ENCODE measurements at places on chromosomes 5 and 9.

DNA sequence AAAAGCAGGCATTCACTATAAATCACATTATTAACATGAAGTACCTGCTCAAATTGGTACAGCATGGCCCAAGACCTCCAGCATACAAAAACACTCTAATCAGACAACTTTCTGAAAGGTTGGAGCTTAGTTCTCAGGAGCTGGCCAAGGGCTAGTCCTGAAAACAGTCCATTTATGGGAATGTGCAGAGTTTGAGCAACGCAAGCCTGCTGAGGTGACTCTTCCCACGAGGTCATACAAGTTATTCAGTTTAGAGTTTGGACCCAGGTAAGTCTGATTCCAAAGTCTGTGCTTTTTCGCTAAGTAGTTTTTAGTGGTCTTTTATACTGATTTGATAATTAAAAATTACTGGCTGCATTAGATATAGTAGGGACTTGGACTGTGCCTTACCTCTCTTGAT is 52.6 kb downstream of the AP3S1 start:
- H3K27me3 ChIP-seq: no peaks in the 10 kb centered on the region
- H3K4me1 ChIP-seq: no peaks in the 10 kb centered on the region
- no peak for DNase-seq
- no peak overlapping the region for H3K4me3 ChIP-seq

DNA sequence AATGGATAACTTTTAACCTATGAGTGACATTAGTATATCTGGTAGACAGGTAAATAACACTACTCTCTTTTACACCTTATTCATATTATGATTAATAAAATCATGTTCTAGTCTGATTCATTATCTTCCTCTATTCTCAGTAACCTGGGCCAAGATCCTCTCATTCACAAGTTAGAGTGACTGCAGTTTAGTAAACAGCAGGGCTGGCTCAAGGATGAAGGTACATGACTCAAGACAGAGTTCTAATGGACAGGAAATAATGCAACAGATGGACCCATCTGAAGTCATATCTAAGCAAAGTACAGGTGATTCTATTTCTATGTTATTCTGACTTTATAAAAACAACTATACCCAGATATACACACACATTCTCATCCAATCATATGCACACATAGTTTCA is 582.5 kb upstream of the CDH18 start:
- H3K36me3 ChIP-seq: no peaks in the 10 kb centered on the region
- no peak for DNase-seq
- H3K4me1 ChIP-seq: no peaks in the 10 kb centered on the region

DNA sequence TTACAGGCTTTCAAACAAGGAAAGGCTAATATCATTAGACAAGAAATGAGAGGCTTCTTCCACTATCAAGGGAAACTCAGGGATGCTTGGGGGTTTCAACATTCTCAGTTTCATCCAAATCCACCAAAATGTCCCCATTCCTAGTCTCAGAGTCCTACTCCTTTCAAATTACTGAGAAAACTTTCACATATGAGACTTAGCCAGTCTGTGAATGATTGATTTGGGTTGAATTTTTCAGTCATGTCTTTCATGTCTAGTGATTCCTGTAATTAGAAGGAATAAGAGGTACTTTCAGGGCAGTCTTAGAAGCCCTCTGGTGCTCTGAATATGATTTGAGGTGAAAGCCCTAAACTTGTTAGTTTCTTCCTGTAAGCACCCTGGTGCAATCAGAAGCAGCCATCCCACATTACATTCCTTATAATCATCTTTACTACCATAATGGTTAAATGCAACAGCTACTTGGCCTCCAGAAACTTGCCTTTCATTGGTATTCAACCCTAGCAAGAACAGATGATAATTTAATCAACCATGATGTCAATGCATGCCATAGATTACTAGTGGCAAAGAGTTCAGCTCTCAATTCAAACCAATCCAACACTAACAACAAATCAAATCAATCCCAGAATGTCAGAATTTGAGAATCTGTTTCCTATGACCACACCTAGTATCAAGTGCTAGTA is 50.7 kb upstream of the RIC1 start:
- H3K27ac ChIP-seq: no peak overlapping the region
- no peak for DNase-seq
- no peak overlapping the region for H3K4me3 ChIP-seq
- no peaks in the 10 kb centered on the region for H3K36me3 ChIP-seq

DNA sequence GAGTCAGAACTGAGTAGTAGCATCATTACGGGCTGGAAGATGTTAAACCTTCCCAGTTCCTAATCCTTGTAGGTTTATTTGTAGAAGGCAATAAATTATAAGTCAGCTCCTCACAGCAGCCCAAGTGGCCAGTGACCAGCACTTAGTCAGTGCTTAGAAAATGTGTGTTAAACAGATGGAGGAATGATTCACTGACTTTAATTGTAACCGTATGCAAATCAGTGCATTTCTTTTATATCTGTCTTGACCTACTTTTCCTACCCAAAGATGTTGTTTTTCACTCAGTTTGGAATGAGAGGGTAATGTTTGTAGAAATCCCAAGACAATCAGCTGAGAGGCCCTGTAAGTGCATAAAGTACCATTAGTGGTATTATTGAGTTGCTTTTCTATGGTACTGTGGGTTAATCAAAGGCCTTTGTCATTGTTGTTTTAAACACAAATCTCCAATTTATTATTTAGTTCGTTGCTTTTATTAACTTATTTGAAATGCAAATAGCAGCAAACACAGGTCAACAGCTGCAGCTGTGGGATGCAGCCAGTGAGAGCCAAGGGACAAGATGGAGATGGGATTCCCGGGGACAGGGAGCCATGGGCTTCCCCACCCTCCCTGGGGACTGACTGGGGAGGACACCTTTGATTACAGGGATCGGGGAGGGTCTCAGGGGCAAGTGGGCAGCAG is 49.8 kb downstream of the MAP1B start:
- no peak overlapping the region for H3K4me3 ChIP-seq
- DNase-seq: no peak
- no peaks in the 10 kb centered on the region for H3K36me3 ChIP-seq
- no peaks in the 10 kb centered on the region for H3K27me3 ChIP-seq
- no peak overlapping the region for H3K27ac ChIP-seq

GRCh38 chr9:110815361-110815760 is 146.8 kb downstream of the MUSK start:
- no peaks in the 10 kb centered on the region for H3K4me1 ChIP-seq
- H3K27ac ChIP-seq: no peak overlapping the region
- no peak overlapping the region for H3K4me3 ChIP-seq
- no peak for DNase-seq
- no peaks in the 10 kb centered on the region for H3K27me3 ChIP-seq

DNA sequence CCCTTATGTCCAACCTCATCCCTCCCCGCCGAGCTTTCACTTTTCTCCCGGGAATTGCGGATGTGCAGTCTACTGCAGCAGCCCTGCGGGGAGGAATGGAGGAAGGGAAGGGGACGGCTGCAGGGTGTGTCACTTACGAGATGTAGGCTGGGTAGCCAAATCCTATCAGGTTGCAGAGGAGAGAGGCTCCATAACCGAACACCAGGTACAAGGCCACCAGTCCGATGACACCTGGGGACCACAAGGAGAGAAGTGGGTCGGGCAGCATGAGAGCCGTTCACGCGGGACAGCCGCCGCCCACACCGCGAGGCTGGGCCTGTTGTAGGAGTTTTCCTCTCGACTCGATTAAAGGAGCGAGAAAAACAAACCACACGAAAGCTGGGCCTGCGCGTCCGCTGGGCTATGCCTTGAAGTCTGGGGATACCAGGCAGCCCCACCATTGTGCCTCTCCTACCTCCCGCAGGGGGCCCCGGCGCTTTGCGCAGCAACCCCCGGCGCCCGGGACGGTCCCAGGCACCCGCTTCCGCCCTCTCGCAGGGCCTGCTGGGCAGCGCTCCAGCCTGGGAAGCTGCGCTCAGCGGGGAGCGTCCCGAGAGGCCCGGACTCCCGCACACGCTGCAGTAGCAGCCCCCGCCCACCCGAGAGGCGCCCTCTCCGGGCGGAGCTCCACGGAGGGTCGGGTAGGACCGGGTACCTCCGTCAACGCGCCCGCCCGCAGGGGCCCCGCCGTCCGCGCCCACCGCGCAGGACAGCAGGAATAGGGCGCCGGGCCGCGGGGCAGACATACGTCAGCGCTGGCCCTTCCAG is 798 bp downstream of the REEP5 start:
- no peaks in the 10 kb centered on the region for H3K36me3 ChIP-seq
- H3K27me3 ChIP-seq: no peaks in the 10 kb centered on the region
- H3K4me1 ChIP-seq: no peaks in the 10 kb centered on the region

- no peaks in the 10 kb centered on the region for H3K27me3 ChIP-seq
- H3K36me3 ChIP-seq: no peaks in the 10 kb centered on the region
- no peak overlapping the region for H3K27ac ChIP-seq
- H3K4me1 ChIP-seq: no peaks in the 10 kb centered on the region
- no peak overlapping the region for H3K4me3 ChIP-seq
Observed at GRCh38 chr9:124218987-124219461, 38.7 kb upstream of the NEK6 start.

DNA sequence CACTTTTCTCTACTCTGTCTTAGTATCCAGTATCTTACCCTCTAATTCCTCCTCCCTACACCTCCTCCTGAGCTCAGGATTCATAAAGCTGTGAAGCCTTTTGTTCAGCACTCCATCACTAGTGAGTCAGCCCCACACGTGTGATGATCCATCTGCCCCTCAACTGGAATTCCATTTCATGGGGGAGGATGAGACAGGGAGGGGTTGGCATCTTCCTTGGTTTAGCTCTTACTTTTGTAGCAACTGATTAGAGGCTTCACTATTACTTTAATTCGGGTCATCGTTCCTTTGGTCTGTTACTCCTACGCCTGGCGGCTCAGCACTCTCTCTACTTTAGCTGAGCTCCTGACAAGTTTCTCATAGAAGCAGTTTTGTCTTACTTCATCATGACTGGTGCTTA is 11.8 kb downstream of the BTNL8 start:
- H3K4me3 ChIP-seq: no peak overlapping the region
- DNase-seq: no peak
- H3K27me3 ChIP-seq: no peaks in the 10 kb centered on the region
- H3K4me1 ChIP-seq: 0 out of 2 replicates have a peak, but pooled peaks cover 4% of the 10 kb centered on the region
- no peaks in the 10 kb centered on the region for H3K36me3 ChIP-seq

DNA sequence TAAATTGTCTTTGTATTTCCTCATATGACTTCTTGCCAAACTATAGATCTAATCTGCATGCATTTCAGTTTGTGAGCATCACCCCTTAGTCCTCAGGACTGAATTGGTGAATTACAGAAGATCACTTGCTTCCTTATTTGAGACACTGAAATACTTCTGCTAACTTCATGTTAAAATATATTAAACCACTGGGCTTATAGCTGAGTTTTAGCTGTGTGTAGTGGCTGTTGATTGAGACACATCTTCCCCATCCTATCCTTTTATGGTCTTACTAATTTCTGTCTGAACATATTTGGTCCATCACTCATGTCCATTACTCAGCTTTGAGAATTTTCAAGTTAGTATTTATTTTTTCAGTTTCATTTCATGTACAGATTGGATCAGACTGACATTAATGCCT is 295.9 kb downstream of the PSAT1 start:
- no peak overlapping the region for H3K4me3 ChIP-seq
- H3K27me3 ChIP-seq: no peaks in the 10 kb centered on the region
- DNase-seq: no peak
- no peaks in the 10 kb centered on the region for H3K36me3 ChIP-seq

DNA sequence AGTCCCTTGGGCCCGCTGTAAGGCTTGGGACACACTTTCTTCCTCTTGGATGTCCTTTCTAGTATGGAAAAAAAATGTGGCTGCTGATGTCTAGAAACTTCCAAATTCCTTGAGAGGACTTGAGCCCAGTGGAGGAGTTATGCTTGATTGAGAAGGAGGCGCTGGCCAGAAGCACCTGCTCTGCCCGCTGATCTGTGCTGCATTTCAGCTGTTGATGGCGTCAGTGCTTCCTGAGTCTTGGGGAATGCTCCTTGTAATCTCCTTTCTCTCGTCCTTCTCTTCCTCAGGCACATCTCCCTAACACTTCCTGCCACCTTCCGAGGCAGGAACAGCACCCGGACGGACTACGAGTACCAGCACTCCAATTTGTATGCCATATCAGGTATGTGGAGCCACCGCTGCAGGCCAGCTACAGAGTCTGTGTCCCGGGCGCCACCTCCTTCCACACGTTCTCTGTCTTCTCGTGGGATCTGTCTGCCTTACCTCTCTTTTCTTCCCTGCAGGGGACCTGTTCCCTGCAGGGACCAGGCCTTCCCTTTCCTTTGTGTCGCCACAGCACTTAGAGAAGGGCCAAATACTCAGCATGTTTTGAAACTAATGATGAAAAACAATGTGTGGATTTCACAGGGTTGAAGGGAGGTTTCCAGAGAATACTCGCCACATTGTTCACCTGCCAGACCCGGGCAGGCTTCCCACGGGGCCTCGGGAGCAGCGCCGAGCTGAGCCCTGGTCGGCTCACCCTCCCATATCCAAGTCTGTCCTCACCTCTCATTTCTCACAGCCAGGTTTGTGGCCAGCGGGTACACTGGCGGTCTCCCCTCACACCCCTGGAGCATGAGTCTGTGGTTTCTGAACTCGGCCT is 95.2 kb downstream of the MVB12B start:
- H3K27me3 ChIP-seq: no peaks in the 10 kb centered on the region
- no peak for DNase-seq
- no peak overlapping the region for H3K27ac ChIP-seq
- no peak overlapping the region for H3K4me3 ChIP-seq

- H3K4me1 ChIP-seq: peaks cover 3% of the 10 kb centered on the region
- H3K36me3 ChIP-seq: no peaks in the 10 kb centered on the region
- no peak overlapping the region for H3K27ac ChIP-seq
- DNase-seq: no peak
- H3K27me3 ChIP-seq: no peaks in the 10 kb centered on the region
- no peak overlapping the region for H3K4me3 ChIP-seq
Observed at GRCh38 chr5:169097374-169098326, 203.3 kb downstream of the SLIT3 start.

- H3K27me3 ChIP-seq: no peaks in the 10 kb centered on the region
- H3K36me3 ChIP-seq: no peaks in the 10 kb centered on the region
- H3K4me1 ChIP-seq: no peaks in the 10 kb centered on the region
Observed at GRCh38 chr9:105475302-105475701, 27.5 kb downstream of the FSD1L start.

DNA sequence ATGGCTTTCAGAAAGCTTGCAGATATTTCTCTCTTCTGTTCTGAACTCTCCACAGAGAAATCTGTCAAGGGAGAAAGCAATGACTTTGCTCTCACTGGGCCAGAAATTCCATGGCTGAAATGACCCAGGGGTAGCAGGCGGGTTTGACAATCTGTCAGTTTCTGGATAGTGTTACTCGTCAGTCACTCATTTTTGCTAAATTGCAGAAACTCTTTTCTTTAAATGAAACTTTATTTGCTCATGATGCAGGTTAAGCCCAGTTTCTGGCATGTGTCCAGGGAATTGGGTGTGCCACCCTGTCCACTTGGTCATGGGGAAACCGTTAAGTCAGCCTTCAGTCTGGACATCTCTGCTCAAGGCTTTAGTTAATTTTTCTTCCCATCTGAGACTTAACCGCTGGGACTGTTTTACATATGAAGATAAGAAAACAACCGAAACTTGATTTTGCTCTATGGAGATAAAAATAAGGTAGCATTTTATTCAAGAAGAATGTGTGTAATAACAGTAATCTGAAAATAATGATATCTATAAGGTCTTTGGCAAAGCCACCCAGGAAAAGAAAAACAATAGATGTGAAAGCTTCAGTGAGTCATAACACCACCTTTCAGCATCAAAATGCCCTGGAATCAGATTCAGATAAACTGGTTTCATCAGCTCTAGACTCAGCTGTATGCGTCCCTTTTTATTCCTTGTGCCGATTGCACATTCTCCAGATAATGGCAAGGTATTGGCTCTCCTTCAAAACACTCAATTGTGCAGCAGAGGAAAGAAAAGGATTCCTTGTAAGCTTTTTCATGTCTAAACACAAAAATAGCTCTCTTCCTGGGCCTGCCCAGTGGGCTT is 308.3 kb downstream of the ZSWIM6 start:
- no peaks in the 10 kb centered on the region for H3K27me3 ChIP-seq
- H3K36me3 ChIP-seq: no peaks in the 10 kb centered on the region
- DNase-seq: no peak
- H3K4me3 ChIP-seq: no peak overlapping the region
- H3K4me1 ChIP-seq: no peaks in the 10 kb centered on the region
- no peak overlapping the region for H3K27ac ChIP-seq

Data from iPS DF 6.9 (cell line).